ENCODE measurements at places on chromosomes 4 and X. TPM values are rescaled to one million over a fixed set of nuclear protein-coding genes. Genes with fewer than 3 reads are reported as not detected.

RBMXL3 gene
- total RNA-seq, result not detected

HTRA3 gene
- 12.9 TPM for total RNA-seq

UGT2B11 gene
- not detected for total RNA-seq

PAGE2B gene
- total RNA-seq, result not detected

HPGDS gene
- 7.3 TPM for total RNA-seq

CXCL3 gene
- 5.7 TPM for total RNA-seq

ZIC3 gene
- total RNA-seq, result not detected

NIPAL1 gene
- total RNA-seq, result under 0.01 TPM

AWAT2 gene
- total RNA-seq, result not detected

PF4V1 gene
- 1.1 TPM for total RNA-seq

SSX2 gene
- total RNA-seq, result not detected

FGFBP1 gene
- total RNA-seq, result not detected

GC gene
- total RNA-seq, result not detected

Measured in hematopoietic multipotent progenitor cell (in vitro differentiated cells).